ENCODE measurements at places on chromosomes 1 and 21. TPM values are rescaled to one million over a fixed set of nuclear protein-coding genes. Genes with fewer than 3 reads are reported as not detected.

Gene TRPM2
- total RNA-seq = 2.1 TPM

Gene VSIG8
- total RNA-seq = not detected

Gene REG4
- not detected for total RNA-seq

Gene OPTC
- total RNA-seq = not detected

Gene ABCG1
- total RNA-seq = 2.9 TPM

Gene NKAIN1
- 2.4 TPM for total RNA-seq
